Hematopoietic multipotent progenitor cell treated with erythropoietin and hydrocortisone succinate and interleukin-3 and kit ligand, for 17 days (in vitro differentiated cells): ENCODE measurements at places on chromosomes 4 and X.

DNA sequence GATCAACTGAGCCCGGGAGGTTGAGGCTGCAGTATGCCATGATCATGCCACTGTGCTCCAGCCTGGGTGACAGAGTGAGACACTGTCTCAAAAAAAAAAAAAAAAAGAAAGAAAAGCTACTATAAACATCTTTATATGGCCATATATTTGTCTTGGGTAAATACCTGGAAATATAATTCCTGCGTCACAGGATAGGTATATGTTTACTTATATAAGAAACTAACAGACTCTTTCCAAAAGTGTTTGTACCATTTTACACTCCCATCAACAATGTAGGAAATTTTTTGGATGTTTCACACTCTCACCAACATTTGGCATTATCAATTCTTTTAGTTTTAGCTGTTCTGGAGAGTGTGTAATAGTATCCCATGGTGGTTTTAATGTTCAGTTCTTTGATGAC, 12.8 kb downstream of the P2RY4 start:
- DNase-seq, result no peak

- no peak for DNase-seq
These were observed 297 bp upstream of the MTMR8 start for GRCh38 chrX:64395568-64395929.

DNA sequence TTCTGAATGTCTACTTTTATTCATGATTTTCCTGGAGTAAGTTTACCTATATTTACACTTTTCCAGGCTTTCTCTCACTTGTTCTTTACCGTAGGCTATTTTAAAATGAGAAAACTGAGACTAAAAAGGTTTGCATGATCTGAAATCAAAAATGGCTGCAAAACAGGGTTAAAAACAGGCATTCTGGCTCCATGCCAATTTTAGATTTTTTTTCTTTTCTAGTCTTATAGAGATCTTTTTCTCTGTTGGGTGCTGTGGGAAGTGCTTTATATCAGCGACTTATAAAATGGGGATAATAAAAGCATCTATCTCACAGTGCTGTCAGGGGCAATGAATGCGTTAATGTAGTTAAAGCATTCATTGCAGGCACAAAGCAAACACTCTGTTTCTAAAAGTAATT, 294.8 kb downstream of the PACRGL start:
- no peak for DNase-seq

DNA sequence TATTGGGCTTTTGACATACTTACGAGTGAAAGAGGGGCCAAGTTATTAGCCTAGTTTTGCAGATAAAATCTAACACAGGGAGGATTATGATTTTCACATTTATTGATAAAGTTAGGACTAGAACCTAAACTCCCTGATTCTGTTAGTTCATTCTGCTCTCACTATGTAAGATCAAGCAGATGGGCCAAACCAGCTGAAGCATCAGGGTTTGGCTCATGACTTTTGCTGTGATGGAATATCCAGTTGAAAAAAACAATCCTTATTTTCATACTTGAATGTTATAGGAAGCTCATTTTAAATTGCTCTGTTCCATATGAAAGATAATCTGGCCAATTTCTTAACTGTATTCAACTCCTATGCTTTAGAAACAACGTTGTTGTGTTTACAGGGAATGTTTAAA, 21.2 kb downstream of the SPRY1 start:
- no peak for DNase-seq

DNA sequence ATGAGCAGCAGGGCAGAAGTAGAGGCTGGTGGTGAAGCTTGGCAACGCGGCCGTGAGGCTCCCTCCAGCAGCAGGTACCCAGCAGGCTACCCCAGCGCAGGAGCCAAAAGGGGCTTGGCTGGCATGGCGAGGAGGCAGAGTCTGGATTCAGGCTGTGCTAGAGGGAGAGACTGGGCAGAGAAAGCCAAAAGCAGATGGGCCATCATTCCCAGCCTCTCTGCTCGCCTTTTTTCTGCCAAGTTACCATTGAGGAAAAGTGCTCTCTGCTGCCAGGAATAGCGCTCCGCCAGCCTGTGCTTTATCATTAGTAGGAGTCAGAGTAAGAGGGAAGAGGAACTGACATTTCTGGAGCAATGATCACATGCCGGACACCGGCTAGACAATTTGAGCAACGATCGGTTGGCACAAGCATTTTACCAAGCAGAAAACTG, 28.7 kb upstream of the MAP3K15 start:
- DNase-seq, result no peak

- no peak for DNase-seq
These were observed 36.1 kb upstream of the HMX1 start for GRCh38 chr4:8907596-8908205.

GRCh38 chrX:68440940-68441339, 7.6 kb upstream of the OPHN1 start:
- DNase-seq, result peak; percentile 37

GRCh38 chr4:122617597-122618593, 3.0 kb downstream of the IL21 start:
- DNase-seq, result no peak

DNA sequence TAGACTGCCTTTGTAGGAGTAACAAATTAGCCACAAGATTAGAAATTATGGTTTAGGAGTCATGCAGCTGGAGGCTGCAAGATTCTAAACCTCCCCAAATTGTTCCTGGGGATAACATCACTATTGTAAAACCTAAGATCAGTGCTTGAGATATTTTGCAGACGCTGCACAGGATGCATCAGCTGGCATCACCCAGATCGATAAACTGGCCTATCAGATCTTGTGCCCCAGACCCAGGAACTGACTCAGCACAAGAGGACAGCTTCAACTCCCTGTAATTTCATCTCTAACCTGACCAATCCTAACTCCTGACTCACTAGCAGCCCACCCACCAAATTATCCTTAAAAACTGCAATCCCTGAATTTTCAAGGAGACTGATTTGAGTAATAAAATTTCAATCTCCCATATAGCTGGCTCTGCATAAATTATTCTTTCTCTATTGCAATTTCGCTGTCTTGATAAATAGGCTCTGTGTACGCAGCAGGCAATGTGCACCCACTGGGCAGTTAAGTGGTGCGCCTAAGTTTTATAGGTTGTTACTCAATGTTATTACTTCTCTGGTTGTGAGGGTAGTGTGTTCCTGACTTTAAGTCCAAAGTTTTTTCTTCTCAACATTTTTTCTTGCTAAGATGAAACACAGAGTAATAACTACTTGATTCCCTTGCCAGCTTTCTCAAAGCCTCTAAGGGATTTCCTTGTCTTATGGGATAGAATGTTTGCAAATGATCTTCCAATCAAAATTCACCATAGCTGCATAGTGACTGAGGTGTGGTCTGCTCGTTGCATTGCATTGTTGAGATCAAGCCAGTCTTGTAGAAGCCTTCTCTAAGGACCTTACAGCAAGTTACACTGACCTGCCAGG, 312.3 kb upstream of the DKK2 start:
- DNase-seq, result no peak

DNA sequence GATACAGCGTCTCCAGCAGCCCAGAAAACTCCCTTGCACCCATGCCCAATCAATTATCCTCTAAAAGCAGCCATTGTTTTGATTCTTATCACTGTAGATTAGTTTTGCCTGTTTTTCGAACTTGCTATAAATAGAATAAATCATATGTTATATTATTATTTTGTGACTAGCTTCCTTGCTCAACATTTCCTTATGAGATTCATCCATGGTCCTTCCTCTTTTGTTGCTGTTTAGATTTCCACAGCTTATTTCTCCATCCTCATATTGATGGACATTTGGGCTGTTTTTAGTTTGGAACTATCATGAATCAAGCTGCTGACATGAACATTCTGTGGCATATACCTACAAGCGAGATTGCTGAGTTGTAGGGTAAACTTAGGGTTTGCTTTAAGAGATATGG, 595.3 kb downstream of the BCOR start:
- DNase-seq, result no peak

DNA sequence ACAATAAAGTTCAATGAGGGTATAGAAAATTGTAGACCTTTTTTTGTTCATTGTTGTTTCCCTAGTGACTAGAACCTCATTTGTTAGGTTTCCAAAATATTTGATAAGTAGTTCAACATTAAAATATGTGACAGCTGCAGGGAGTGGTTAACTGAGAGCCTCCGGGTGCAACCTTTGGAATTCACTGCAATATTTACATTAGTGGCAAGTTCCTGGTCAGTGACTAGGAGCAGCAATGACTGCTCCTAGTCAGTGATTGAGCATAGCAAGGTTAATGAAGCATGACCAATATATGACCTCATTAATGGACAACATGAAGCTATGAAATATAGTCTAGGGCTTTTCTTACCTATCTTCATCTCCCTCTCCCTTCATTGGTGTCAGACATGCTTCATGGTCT, 65.8 kb upstream of the FAM47A start:
- no peak for DNase-seq

DNA sequence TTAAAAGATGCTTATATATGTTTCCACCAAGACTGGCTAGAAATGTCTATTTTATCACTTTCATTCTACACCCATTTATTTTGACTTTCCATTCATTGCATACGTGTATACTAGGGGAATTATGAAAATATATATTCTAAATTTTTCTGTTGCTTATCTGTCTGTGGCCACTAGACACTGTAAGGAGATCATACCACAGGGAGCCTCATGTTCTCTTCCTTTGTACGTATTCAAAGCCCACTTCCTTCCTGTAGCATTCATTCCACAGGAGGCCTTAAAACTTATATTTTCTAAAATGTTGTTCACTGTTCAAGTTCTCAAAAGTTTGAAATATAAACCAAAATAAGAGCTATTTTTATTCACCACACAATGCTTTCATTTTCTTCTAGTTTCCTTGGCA, 1848.9 kb upstream of the TENM3 start:
- DNase-seq, result no peak

GRCh38 chr4:103425406-103425805, 227.3 kb upstream of the CENPE start:
- no peak for DNase-seq

DNA sequence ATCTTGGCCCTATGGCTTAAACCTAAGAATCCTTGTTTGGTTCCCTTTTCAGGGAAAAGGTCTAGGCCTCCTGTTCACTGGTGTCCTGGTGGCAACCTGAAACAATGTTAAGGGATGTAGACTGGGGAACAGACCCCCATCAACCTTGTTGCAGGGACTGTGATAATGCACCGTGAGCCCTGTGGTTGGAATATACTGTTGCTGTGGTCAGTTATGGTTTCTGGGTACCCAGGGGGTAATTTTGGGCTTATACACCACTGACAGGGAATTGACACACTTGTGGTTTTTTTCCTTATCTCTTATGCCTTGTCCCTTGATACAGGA, 64.0 kb upstream of the WDR1 start:
- DNase-seq, result no peak

- no peak for DNase-seq
These were observed 70.2 kb upstream of the BCOR start for GRCh38 chrX:40167850-40168479.

- no peak for DNase-seq
These were observed 5.1 kb upstream of the ASMT start for GRCh38 chrX:1609762-1610161.
